ENCODE measurements at places on chromosomes 5 and 9.

GRCh38 chr9:9924376-9924775, 688.4 kb downstream of the PTPRD start:
- no peak for DNase-seq

GRCh38 chr9:29714860-29715259, 2141.6 kb upstream of the C9orf72 start:
- DNase-seq = no peak

DNA sequence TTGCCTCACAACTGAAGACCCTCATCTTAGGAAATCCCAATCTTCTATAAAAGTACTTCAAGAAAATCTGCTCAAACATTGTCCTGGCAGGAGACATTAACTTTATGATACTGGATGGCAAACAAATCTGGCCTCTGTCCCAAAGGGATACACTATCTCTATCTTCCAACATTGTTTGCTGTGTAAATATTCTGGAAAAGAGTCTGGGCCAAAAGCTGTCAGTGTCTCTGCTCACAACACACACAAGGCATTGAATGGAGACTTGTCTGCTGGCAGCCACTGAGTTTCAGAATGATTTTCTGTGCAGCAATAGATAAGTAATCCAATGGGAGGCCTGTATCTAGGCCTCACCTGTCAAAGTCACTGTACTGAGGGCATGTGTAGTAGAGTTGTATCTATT, 471.1 kb downstream of the DMAC1 start:
- no peak for DNase-seq

DNA sequence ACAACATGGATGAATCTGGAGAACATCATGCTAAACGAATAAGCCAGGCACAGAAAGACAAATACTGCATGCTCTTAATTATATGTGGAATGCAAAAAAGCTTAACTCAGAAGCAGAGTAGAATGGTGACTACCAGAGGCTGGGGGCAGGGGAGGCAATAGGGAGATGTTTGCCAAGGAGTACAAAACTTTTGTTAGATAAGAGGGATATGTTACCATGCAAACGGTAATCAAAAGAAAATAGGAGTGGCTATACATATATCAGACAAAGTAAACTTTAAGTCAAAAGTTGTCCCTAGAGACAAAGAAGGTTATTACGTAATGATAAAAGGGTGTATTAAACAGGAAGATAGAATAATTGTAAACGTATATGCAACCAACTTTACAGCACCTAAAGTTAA, 17.8 kb upstream of the BTNL3 start:
- no peak for DNase-seq

- peak; percentile 60 for DNase-seq
Observed at GRCh38 chr9:6667633-6668280, 22.2 kb upstream of the GLDC start.

GRCh38 chr9:122087406-122088200, 5.5 kb downstream of the TTLL11 start:
- DNase-seq = no peak

DNA sequence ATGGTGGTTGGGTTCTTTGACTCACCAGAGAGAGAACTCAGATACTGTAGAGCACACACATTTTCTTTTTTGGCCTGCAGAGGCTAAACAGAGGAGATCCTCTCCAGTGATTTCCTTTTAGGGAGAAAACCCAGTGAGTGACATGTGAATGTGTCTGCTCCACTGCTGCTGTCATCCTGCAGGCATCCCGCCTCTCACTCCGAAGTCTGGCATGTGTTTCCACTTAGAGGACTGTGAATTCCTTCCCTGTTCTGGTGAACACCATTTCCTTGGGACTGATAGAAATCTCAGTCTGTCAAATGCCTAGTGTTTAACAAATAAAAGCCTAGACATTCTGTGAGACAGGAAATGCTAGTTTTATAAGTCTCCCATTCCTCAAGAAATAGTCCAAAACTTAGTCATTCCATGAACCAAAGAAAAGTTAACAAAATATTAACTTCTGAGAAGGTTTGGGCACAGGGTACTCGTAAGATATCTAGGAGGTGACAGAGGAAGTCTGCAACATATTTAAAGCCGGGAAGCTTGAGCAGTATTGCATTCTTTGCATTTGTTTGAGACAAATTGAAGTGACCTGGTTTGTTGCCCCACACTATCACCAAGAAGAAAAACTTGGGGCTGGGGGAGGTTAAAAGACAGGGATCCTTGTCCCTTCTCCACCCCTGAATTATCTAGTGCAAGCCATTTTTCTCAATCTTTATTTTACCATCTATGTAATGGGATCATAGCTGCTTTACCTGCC, 74.9 kb upstream of the NIPAL4 start:
- DNase-seq = no peak

DNA sequence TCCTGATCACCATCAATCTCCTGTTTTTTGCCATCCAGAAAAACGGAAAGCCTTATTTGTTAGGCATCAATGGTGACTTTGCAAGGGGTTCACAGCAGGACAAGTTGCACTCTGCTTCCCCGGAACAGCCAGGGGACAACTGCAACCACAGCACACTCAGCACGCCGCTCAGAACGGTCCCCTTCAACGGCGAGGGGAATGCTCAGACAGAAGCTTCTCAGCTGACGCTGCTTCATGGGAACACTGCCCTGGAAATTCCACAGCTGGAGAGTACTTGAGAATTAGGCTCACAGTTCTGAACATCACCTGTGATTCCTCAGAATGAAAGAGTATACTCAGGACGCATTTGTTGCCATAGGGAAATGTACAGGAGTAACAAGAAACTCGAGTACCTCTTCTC, 40.1 kb upstream of the PLPP6 start:
- DNase-seq = no peak

DNA sequence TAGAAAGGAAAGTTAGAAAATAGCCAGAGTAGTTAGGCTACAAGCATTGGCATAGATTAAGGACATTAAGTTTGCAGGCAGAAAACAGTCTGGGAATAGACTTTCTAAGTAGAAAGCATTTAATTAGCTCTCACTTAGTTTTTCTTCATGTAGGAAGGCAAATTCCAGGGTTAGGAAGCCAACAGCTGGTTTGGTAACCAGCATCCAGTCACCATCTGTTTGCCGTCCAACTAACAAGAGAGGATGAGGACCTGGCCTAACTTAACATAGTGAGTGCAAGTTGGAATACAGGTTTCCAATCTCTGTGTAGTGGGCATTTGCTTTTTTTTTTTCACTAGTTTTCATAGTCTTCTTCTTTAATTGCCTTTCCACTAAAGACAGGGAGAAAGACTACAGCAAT, 121.7 kb upstream of the NR3C1 start:
- DNase-seq = no peak

Measured in hematopoietic multipotent progenitor cell treated with erythropoietin and hydrocortisone succinate and interleukin-3 and kit ligand, for 15 days (in vitro differentiated cells).